M059J (cell line): ENCODE measurements at places on chromosomes 1 and 21. TPM values are rescaled to one million over a fixed set of nuclear protein-coding genes. Genes with fewer than 3 reads are reported as not detected.

DNA sequence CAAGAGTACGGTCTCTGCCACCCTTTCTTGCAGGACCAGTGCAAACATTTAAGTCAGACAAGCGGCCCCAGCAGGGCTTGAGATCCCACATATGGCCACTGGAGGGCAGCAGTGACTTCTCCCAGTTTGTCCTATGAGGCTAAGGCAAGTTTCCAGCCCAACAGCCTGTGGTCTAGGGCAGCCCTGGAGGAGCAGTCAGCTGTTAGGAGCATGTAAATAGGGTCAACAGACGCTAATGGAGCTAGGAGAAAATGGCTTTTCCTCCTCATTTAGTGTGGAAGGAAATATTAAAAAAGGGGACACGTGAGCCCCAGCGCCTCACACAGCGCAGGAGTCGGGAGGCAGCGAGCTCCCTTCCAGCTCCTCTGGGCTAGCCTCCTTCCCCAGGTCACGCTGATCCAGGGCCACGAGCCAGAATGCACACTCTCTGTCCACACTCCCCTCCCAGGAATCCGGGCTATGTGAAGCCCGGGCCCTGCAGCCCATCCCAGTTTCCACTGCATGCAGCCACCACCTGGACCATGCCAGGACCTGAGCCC, 95.6 kb downstream of the LAMC2 start:
- peak; percentile 94 for DNase-seq

DNA sequence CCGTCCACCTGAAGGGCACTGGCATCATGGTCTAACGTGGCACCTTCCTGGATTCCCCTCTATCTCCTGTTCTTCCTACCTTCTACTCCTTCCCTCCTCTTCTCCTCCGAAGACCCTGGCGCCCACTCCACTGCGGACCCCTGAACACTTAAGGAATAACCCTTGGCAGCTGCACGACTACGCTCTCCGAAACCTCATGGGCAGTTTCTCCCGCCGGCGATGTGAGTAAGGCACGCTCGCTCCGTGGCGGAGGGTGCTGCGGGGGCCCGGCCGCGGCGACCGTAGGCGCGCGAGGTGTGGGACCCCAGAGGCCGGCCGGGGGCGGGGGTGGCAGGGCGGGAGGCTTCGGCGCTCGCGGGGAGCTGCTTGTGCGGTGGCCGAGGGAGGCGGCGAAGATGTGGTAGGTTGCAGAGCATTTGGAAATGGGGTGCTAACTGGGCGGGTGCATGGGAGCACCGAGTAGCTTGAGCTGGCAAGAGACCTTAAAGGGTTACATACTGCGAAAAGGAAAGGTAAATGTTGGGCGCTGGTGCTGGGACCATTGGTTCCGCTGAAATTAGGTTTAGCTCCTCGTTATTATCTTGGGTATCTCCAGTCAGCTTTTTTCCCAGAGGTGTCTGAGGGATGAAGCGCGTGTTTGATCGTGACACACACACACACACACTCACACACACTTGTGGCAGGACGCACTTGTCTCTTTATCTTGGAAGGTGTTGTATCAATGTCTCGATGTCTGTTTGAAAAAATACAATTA, 876 bp downstream of the LRRC7 start:
- DNase-seq: peak; percentile 12

DNA sequence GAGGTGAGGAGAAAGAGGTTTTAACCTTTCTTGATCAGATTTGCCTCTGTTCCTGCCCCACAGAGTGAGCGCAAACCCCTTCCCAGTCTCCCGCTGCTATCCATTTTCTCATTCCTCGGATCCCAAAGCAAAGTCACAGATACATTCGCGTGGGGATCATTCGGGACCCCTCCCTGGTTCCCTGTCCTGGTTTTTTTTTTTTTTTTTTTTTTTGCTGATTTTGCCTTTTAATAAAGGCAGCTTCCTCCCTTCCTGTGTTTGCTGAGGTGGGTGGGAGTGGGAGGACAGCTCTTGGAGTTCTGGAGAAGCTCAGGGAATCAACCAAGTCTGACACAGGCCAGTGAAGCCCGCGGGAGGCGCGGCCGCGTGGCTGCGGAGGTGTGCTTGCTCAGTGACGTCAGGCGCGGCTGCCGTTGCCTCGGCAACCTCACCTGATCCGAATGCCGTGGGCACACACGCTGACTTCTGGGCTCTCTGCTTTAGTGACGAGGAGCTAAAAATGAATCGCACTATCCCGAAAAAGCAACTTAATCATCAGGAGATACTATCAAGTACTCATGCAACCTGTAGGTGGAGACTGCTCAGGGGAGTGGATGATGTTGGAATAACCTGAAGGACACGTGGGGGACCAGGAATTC, 106.4 kb downstream of the TBX19 start:
- peak; percentile 48 for DNase-seq

DNA sequence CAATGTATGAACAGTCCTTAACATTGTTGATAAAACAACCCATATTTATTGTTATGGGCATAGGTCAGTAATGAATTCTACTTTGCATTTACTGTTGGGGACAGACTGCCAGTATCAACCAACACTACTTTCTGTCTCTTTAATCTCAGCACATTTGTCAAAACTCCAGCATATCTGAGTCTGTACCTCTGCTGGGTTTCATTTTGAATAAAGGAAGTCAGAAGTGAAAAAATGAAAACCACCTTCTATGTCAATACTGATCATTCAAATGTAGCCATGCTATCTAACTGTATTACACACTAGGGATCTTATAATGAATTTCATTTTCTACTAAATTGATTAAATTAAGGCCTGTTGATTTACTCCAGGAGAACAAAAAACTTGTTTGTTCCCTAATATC, 24.2 kb upstream of the CXADR start:
- no peak for DNase-seq

Gene TMEM79
- total RNA-seq: 2.1 and 2.2 TPM in 2 replicates

- DNase-seq: no peak
Observed at GRCh38 chr21:27352885-27353284, 386.0 kb upstream of the ADAMTS5 start.

DNA sequence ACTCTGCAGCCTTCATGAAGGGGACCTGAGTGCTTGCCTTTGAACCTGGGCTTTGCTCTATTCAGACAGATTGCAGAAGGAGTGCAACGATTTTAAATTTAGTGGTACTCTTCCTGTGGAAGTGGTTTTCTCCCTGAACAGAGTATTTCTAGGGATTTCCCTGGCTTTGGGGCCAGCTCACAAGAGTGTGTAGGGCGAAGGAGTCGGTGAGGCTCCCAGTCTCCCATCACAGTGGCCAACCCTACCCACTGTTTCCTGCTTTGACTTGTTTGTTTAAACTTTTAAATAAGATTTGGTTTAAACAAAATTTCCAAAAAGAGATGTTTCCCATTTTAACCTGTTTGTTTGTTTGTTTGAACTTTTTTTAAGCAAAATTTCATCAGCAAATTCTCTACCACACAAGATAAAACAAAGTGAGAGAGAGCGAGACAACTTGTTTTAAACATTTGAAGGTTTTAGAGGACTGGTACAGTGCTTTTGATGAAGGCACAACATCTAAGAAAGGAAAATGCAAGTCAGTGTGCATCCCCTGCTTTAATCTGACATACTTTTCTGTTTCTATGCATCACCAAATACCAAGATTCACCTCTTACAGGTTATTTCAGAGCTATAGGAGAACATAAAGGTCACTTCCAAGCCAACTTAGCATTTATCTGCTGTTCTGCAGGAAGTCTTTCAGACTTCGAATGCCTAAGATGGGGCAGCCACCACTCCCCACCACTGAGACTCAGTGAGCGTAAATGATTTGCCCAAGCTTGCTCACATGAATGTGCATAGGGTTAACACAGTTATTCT, 6.6 kb downstream of the SELP start:
- no peak for DNase-seq

DNA sequence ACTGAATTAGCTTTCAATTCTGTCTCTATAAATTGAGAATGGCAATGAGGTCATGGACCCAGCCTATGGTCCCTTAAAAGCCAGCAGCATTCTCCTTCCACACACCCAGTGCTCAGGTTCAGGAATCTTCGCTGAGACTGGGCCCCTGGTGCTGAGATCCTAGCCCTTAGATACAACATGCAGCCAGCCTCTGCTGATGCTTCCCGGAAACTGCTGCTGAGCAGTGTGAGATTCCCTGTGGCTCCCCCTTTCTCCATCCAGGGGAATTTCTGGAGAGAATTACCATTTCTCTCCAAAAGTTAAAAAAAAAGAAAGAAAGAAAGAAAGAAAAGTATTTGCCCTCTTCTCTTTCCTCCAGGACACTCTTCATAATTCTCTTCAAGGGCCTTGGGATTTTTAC, 31.7 kb upstream of the RALGPS2 start:
- no peak for DNase-seq

Gene SERBP1
- 218 and 303 TPM in 2 replicates for total RNA-seq

Gene KRTAP21-2
- not detected in 2 replicates for total RNA-seq

DNA sequence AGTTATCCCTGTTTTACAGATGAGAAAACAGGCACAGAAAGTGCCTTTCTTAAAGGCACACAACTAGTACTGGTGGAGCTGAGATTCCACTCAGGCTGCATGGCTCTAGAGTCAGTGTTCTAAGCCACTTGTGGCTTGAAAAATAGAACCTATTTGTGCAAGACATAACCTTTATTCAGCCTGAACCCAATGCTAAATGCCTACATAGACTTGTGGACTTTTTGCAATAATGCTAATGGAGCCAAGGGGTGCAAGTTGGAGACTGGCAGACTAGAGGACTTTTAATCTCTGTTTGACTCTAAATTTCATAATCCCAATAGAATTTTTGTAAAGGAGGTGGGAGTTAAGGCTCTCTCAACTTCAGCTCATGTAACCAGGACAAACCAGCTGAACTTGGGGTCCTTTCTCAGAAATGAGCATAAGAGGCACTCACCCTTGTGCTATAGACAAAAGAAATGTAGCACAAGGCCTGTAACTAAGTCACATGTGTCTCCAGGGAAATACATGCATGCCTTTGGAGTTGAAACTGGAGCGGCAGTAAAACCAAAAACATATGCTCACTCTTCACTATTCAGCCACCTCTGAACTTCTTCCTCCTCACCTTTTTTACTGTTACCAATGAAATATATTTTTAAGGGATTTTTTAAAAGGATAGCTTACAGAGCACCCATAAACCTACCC, 43.0 kb upstream of the AK4 start:
- DNase-seq: no peak

Gene IGFN1
- total RNA-seq: not detected in 2 replicates

Gene EBNA1BP2
- total RNA-seq: 150 and 165 TPM in 2 replicates

- DNase-seq: no peak
Observed at GRCh38 chr1:208747979-208748378, 503.8 kb upstream of the PLXNA2 start.

- DNase-seq: peak; percentile 76
Observed at GRCh38 chr1:201267481-201268229, 15.7 kb upstream of the PKP1 start.

DNA sequence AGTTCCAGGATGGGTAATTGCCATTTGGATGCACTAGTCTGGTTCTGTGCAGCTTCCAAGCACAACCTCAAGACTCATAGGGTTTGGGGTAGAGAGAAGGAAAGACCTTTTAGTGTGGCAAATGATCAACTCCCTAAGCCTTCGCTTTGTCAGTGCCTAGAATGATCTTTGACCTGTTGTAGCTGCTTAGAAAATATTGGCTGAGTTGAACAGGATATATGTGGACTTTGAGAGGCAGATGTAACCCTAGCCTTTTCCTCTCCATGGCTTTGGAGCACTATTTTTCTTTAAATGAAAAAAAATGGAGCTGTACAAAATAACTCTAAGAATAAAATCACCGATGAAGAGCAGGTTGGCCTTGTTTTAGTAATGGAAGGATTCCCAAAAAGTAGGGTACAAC, 41.7 kb downstream of the HLX start:
- DNase-seq: no peak

GRCh38 chr21:40636026-40636425, 210.9 kb downstream of the DSCAM start:
- DNase-seq: no peak

DNA sequence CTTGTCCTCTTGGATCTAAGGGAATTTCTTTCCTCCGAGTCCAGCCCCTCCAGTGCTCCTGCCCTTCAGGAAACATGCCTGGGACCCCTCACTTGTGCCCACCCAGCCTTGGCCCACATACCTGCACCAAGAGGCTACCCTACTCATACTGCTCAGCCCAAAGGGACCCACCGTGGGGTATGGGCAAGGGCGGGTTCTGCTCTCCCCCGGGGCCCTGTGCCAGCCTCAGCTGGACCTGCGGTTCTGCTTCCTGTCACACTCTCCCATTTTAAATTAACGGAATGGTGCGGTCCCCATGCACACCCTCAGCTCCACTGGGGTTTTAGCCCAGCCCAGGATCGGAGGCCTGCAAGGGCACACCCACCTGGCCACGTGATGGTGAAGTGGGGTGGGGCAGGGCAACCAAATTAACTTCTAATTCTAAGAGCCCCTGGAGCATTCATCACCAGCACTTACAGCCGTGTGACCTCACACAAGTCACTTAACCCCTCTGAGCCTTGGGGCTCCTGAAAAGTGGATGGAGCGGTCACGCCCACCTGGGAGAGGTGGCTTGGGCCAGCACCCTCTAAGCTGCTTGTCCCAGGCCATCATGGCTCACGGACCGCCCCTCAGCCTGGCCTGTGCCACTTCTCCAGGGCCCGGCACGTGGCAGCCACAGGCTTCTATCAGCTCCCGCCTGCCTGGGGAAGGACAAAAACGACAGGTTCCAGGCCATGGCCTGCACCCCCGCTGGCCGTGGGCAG, 28.3 kb downstream of the TP73 start:
- DNase-seq: no peak

Gene RAB13
- total RNA-seq: 36.7 and 45.6 TPM in 2 replicates

DNA sequence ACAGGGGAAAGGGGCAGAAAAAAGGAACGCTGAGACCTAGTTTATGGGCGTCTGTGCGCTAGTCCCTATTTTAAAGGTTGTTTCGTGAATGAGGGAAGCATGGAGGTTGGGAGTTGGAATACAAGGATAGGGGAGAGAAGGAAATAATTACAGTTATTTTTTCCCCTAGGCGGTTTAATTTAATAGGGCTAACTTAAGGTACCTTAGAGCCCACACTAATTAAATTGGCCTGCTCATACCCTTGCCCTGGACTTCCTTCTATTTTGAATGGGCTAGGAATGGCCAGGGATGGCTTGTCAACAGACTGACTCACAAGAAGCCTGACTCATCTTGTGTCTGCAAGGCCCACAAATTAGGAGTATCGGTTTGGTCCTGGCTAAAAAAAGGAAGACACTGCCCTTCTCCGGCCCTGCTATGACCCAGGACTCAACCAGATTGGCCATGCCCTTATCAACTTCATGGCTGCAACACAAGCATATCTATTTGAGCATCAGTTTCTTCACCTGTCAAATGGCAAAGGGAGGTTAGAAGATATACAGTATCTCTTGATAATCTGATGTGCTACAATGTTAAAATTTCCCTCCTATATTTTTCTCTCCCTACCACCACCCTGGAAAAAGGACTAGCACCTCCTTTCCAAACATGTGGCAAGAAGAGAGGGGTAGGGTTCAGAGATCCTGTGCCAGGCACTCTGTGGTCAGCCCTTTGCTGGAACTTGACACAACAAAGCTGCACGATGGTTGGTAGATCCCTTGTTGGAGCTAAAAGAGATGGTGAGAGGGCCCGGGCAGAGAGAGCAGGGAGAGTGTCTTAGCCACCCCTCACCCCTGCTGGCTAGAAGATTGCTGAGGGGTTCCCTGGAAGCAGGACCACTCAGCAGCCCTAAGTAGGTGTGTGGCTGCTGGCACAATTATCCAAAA, 2.2 kb upstream of the SSBP3 start:
- DNase-seq: peak; percentile 95

Gene KANK4
- 21.4 and 27.2 TPM in 2 replicates for total RNA-seq

- no peak for DNase-seq
Observed at GRCh38 chr1:81717230-81717629, 83.5 kb upstream of the ADGRL2 start.
